ENCODE measurements at places on chromosomes 1 and 21.

- DNase-seq: no peak
Measured at GRCh38 chr1:5742801-5743200, 249.4 kb downstream of the NPHP4 start.

DNA sequence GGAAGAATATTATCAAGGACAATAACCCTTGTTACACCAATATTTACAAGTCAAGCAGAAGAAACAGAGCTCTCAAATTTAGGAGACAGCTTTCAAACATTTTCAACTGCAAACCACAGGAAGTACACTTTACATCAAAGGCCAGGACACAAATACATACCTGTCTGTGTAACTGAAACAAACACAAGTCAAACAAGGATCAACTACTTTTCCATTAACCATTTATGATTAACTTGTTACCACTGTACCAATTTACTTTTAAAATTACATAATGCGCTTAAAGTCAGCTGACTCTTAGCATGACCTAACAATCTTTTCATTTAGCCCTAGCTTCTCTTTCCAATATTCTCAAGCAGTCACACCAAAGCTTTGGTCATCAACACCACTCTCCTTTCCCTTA is 43.5 kb downstream of the TRIM33 start:
- no peak for DNase-seq

DNA sequence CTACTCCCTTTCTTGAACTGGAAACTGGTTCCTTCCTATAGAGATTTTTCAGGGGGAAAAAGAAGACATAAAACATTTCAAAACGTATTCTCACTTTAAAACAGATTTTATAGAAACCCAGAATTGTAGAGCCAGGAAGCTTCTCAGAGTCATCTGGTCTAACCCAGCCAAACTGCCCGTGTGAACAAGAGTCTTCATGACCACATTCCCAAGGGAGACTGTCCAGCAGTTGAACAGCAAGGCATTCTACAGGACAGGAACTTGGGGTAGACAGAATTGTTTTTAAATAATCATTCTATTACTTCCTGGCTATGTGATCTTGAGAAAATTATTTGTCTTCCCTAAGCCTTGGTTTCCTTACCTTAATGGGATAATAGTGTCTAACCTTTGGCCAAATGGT is 163.5 kb upstream of the IVNS1ABP start:
- no peak for DNase-seq

GRCh38 chr1:4127592-4128140 is 227.6 kb upstream of the C1orf174 start:
- DNase-seq: no peak

DNA sequence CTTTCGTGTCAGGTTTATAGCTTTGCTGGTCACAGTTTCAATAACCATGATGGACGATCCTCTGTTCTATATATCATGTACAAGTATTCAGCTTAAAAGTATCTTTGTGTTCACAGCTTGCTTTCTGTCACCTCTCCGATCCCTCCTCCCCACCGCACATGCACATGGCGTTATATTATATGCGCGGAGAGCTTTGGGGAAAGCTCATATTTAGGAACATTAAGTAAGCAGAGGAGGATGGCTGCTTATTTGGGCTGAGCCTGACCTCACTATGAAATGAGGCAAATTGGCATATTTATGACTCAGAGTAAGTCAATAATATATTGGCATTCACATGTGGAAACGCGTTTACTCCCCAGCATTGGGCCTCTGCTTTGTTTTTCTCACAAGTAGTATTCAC is 360.5 kb downstream of the HLX start:
- no peak for DNase-seq

- no peak for DNase-seq
Measured at GRCh38 chr1:7629465-7630195, 141.5 kb upstream of the VAMP3 start.

DNA sequence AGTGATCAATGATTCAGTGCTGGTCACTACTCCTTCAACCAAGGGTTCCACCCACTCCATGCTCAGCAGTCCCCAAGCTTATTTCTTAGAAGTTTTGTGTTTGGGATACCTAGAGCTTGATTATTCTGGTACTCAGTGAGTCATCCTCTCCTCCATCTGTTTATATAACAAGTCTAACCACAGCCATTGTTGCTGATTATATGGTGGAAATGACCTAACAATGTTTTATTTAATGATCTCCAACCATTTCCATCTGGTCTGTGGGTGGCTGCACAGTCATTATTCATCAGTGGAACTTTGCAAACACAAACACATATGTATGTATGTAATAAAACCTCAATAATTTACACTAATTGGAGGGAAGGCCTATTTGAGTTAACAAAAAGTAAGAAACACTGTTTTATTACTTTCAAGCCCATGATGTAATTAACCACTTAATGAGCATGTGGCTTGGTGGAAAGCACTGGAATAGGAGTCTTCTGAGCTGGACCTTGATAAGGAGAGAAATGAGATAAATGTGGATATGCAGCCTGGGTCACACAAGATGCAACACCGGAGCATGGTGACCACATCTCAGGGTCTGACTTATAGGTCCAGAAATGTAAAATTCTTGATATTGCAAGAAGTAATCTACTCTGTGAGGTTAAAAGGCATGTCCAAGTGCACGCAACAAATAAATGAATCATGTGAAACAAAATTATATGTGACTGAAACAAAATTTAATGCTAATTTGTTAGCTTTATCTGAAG is 99.0 kb upstream of the WLS start:
- DNase-seq: peak; percentile 88

DNA sequence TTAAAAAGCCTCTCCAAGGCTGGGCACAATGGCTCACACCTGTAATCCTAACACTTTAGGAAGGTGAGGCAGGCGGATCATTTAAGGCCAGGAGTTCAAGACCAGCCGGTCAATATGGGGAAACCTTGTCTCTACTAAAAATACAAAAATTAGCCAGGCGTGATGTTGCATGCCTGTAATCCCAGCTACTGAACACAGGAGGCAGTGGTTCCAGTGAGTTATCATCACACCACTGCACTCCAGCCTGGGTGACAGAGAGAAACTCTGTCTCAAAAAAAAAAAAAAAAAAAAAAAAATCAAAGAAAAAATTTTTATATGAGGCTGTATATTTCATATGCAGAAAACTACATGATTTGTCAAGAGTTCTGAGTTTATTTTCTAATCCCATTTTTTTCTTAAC is 1107.1 kb upstream of the TMPRSS15 start:
- DNase-seq: no peak

DNA sequence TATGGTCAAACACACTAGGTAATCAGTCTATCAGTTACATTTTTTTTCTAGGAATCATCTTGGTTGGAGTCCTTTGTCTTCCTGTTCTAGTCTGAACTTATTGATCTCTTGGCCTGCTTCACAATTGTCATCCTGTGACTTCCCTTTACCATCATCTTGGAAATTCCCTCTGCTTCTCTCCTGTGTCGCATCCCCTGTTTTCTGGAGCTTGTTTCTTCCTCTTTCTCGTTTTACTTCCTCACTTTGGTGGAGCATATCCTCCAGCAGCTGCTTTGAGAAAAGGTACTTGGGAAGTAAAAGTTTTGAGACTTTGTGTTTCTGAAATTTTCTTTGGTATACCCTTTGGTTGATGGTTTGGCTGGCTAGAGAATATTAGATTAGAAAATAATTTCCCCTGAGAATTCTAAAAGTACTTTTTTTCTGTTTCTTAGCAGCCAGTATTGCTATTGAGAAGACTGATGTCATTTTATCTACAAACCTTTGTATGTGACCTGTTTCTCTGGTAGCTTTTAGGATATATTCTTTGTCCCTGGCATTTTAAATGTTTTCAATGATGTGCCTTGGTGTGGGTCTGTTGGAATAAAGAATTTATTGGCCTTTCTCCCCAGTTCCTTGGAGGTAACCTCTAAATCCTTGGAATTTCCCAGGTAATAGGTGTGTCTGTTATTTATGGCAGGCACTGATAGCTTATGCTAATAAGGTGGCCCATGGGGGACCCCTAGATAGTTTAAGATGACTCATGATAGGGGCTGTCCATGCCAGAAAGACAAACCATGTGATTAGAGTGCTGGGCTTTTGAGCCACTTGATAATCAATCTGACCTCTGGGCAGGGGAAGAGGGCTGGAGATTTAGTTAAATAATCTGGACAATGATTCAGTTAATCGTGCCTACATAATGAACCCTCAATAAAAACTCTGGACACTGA is 6.1 kb upstream of the MYCL start:
- no peak for DNase-seq

All from HS-5 (cell line).